ENCODE measurements at places on chromosomes 11 and 22.

DNA sequence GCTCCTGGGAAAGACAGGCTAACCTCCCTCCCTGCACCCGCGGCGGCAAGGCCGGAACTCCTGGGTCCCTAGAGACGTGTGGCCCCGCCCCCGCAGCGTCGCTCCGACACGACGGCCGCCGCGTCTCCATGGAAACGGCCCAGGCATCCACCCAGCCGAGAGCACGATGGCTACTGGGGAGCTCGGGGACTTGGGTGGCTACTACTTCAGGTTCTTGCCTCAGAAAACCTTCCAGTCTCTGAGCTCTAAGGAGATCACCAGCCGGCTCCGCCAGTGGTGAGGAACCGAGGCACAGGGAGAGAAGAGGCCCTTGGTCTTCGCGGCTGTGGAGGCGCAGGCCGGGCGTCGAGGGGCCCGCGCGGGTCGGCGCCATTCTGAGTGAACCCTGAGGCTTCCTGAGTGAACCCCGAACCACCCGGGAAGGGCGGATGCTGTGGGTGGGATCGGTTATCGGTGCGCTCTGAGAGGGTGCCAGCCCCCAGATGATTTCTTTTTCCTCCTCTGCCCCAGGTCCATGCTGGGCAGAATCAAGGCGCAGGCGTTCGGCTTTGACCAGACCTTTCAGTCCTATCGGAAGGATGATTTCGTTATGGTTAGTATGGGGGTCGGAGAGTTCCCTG is at the start of gene CFAP300:
Gene CFAP300, plus strand, starts transcription at position 133 of the 620 bp plus-strand sequence. Its CDS starts 34 bp downstream, at position 167.
- DNase-seq: peak; percentile 83

GRCh38 chr11:64337538-64338249 is 2.3 kb upstream of the CCDC88B start:
- no peak for DNase-seq

- no peak for DNase-seq
Observed at GRCh38 chr22:43256569-43256968, 69.6 kb upstream of the TTLL12 start.

- DNase-seq: no peak
Observed at GRCh38 chr11:116916886-116917285, 79.5 kb upstream of the APOA1 start.

DNA sequence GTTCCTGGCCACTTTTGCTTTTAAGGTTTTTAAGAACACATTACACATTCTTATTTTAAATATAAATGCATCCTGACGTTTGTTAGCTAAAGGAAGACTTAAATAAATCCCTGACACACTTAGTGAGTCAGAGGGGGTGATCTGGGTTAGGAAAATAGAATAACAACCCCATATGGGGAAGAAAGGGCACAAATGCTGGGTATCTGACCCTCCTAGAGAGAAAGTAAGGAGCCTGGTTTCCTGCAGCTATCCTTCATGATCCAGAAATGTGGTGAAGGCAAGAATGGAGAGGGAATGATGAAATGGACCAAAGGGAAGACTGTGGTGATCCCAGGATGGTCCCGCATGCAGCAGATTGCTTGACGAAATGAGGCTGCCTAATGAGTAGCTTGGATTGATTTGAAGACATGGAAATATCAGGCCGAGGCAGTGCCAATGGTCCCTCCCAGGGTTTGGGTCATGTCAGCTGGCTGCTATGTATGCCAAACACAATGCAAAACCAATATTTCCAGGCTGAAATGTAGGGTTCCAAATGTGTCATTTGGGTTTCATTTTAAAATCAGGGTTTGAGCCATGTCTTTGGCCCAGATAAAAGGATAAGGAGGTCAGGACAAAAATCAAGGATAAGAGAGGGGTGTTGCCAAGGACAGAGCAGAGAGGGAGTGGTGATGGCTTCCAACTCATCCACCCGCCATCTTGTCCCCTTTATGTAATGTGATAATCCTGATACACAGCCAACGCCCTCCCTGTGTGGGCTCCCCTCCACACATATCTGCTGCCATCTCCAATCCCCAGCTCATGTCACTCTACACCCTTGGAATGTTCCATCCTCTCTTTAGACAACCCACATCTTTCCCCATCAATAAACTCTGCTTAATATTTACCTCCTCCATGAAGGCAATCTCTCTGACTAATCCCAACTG is 135.1 kb upstream of the PITPNB start:
- DNase-seq: peak; percentile 34

DNA sequence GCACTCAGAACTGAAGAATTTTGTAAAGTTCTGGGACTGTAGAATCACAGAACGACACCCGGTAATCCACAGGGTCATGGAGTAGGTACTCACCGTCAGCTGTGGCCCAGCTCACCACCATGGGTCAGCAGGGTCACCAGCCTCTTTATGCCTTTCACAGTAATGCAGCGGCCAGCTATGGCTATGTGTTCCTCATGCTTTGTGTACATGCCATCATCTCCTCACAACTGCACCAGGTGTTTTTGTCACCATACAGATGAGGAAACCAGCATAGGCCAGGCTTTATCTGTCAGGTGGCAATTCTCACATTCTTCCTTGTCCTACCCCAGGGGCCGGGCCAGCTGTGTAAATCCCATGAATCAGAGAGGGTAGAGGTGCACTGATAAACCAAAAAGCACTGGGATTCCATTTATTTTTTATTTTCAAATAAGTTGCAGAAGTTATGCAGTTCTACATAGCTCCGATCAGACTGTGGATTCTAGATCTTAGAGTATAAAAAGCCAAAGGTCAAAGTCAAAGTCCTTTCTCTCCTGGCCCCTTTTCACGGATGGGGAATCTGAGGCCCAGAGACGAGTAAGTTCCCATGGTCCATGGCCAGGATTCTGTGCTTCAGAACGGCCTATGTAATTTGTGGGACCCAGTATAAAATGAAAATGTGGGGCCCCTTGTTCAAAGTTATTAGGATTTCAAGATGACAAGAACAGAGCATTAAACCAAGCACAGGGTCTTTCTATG is 17.5 kb downstream of the TSKU start:
- DNase-seq: no peak

- no peak for DNase-seq
Observed at GRCh38 chr11:75194147-75194546, 43.2 kb downstream of the SLCO2B1 start.

- peak; percentile 50 for DNase-seq
Observed at GRCh38 chr11:68146704-68147474, 25.7 kb upstream of the CHKA start.

- no peak for DNase-seq
Observed at GRCh38 chr11:71505001-71505400, 22.1 kb upstream of the KRTAP5-7 start.

DNA sequence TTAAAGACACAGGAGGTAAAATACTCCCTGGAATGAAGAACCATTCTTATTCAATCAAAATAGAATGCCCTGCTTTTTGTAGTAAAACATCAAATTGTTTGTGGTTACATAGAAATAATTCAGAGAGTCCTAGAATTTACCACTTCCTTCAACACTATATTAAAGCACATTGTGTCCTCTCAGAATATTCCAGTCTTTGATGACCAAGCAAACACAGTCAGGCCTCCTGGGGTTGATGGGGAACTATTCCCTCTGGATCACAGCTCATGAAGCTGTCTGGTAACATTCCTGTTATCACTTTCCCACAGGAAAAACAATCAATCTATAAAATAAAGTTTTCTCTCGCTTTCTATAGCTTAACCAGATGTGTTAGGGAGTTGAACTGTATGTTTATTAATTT is 389.3 kb downstream of the KCNA4 start:
- DNase-seq: no peak

- DNase-seq: no peak
Observed at GRCh38 chr11:117716521-117717440, 80.2 kb downstream of the DSCAML1 start.

DNA sequence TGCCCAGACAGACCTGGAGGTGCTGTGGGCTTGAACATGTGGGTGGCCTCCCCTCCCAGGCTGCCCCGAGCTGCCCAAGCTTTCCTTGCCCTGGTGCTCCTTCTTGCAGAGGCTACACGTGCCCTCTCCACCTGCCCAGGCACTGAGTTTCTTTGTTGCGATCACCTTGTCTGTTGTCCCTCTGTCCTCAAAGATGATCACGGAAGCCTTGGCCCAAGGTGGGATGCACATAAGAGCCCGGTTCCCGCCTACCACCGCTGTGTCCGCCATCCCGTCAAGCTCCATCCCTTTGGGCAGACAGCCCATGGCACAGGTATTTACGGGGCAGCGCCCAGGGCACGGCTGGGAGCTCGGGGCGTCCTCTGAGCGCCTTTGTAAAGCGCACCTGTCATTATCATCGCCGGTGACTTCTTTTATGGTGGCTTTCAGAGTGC is 67.5 kb downstream of the MED15 start:
- DNase-seq: no peak

DNA sequence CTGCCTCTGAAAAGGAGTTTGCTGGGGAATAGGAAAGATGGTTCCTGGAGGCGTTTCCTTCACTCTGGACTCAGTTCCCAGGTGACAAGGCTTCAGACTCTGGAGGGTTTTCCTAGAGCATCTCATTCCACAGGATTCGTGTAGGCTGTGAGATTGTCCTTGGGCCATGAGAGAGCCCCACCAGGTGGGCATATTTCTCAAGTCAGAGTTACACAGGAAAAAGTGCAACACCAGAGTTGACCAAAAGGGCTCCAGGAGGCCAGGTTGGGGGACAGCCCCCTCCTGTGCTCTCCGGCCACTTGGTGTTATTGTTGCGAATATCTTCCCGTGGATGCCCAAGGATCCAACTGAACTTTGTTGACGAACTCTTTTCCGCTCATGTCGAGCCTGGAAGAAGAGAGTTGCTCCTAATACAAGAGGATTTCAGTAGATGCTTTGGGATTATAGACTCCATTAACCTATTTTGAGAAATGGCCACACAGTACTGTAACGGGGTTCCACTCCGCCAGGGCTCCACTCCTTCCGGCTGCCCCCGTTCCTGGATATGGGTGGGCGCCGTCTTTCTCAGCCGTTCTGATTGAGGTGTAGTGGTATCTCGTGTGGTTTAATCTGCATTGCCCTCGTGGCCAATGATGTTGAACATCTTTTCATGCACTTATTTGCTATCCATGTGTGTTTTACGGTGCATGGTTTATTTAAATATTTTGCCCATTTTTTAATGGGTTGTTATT is 580.3 kb downstream of the BRD1 start:
- no peak for DNase-seq

DNA sequence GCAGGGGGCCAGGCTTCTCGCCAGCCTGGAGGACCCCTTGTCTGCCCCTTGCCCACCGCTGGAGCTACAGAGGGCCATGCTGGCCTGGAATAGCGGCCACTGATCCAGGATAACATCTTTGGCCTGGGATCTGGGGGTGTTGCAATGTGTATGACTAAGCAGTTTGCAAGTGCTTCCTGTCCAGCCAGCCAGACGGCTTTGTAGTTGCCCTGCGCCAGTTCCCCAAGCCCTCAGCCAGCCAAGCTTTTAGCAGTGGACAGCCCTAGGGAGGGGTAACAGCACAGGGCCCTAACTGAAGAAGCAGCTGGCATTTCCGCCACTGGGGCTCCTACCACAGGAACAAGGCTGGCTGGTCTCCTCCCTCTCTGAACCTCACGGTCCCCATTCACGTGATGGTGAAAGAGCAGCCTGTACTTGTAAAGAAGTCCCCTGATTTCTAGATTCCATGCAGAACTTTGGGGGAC is 32.1 kb downstream of the UQCR10 start:
- peak; percentile 99 for DNase-seq

- DNase-seq: peak; percentile 17
Observed at GRCh38 chr22:31861226-31861840, 83.0 kb upstream of the YWHAH start.

- DNase-seq: peak; percentile 65
Observed at GRCh38 chr11:75384438-75385080, 14.8 kb upstream of the RPS3 start.

DNA sequence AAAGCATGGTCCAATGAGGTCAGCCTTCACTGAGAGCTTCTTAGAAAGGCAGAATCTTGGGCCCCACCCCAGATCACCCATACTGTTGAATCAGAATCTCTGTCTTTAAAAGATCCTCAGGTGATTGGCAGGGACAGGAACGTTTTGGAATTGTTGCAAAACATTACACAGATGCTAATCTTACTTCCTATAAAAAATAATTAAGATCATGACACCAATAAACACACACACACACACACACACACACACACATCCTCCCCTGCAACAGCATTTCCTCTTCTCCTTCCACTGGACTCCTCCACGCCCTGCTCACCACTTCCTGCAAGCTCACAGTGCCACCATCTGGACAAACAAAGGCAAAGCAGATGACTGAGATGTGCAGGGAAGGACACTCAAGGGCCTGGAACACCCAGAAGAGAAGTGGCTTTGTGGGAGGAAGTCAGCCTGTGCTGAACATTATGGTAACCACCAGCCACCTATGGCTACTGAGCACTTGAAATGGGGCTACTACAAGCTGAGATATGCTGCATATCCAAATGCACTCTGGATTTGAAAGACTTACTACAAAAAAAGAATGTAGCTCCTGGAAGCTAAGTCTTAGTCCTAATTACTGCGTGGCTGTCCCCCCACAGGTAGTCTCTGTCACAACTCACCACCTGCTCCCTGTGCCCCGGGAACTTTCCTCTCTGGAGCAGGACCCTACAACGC is 65.6 kb downstream of the BTG4 start:
- peak; percentile 87 for DNase-seq

DNA sequence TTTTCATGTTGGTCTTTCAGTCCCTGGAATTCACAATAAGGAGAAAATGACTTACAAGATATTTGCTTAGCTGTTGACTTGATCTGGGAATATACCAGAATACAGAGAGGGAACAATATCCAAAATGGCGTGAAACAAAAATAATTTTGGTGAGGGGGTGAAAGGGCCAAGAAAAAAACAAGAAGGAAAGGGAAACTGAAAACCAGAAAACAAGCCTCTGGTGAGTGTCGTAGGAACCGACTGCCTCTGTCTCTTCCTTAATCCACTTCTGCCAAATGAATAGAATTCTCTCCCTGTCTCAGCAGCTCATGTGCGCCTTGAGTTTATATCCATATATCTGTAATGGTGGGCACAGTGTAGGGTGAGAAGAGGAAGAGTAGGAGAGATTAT is 367.6 kb downstream of the ETS1 start:
- DNase-seq: no peak

- DNase-seq: peak; percentile 9
Observed at GRCh38 chr11:78216571-78217287, 28.0 kb downstream of the USP35 start.

DNA sequence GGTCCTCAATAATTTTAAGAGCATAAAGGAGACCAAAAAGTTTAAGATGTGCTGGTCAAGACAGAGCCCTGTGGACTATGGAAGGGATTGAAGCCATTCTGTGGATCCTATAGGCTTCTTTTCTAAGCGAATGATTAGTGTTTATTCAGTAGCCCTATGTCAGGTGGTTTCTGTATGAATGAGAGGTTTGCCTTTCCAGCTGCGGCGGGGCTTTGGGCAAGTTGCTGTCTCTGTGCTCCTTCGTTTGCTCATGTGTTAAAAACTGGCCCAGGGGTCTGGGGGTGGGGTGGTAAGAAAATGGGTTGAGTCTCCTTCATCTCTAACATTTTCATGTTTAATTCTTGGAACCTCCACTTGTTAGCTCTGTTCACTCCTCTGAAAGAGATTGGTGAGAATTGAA is 105.3 kb downstream of the PTPRJ start:
- DNase-seq: no peak

GRCh38 chr11:118524757-118525470 is 2.4 kb upstream of the TTC36 start:
- no peak for DNase-seq
